ENCODE measurements at places on chromosomes 5 and 9.

DNA sequence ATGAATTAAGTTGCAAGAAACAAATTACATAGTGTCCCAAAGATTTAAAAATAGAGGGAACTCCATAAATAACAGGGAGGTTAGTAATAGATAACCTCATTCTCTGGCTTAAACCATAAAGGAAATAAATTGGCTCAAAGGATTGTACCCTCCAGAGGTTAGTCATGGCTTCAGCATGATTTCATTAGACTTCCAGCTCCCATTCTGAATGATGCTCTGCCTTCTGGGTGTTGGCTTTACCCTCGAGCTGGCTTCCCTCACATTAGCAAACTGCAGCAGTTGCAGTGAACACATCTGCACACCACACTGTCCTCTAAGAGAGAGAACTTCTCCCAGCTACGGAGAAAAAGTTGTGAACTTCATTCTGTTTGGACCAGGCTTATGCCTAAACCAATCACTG is 70.4 kb downstream of the RGS7BP start:
- DNase-seq, result no peak

DNA sequence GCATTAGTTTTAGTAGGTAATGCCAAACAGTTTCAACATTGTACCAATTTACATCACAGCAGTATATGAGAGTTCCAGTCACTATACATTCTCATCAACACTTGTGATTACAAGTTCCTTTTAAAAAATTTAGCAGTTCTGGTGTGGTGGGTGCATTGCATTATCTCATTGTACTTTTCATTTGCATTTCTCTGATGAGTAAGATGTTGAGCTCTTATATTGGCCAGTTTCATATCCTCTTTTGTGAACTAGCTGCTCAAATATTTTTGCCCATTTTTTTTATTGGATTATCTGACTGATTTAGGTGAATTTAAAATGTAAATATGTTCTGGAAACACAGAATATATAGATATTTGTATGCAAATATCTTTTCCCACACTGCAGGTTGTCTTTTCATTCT is 160.9 kb upstream of the NR3C1 start:
- no peak for DNase-seq

DNA sequence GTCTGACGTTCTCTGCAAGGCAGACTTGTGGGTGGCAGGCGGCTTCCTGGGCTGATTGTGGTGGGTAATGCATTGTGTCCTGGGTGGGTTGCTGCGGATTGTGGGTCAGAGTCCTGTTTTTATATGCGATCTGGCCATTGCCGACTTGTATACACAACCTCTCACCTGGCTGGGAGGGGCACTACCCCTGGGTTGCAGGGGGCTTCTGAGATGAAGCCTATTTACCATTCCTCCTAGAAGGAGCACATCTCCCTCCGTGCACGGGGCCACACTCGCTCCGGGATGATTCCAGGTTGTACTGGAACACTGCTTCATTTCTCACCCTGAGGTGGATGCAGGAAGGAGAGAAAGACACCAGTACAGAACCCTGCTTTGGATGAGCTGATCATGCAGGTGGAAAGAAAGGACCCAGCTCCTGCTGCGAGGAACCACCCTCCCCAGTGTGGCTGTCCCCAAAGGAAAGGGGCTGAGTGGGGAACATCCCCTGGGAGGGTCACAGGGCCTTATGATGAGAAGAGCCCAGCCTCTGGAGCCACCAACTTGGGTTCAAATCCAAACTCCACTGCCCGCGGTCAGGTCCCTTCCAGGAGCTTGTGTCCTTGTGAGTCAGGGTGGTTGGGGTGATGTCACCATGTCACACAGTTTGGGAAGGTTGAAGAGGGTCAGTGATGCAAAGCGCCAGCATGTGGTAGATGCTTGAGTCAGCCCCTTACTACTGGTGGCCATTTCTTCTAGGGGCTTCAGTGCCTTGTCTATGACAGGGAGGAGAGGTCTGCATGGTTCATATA is 151.8 kb upstream of the COL5A1 start:
- no peak for DNase-seq

- no peak for DNase-seq
Measured at GRCh38 chr5:152465140-152465539, 60.1 kb upstream of the NMUR2 start.

DNA sequence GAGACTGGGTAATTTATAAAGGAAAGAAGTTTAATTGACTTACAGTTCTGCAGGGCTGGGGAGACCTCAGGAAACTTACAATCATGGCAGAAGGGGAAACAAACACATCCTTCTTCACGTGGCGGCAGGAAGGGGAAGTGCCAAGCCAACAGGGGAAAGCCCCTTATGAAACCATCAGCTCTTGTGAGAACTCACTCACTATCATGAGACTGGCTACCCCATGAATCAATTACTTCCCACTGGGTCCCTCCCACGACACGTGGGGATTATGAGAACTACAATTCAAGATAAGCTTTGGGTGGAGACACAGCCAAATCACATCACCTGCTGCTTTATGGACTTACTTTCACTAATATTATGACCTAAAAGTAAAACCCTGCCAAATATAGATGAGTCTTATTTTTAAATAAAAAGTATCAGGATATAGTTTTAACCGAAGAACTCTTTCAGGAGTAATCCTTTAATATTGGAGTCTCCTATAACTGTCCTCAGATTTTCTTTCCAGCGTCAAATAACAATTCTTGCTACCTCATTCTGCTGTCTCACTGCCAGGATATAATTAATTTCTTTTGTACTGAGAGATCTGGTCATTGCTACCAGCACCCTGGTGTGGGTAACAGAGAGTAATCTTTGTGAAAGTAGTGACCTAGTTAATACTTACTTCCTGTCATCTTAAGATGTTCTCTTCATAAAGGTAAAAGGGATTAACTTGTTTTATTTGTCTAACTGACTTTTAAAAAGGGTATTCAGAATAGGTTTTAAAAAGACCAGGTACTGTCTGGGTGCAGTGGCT is 68.6 kb downstream of the NLN start:
- no peak for DNase-seq

DNA sequence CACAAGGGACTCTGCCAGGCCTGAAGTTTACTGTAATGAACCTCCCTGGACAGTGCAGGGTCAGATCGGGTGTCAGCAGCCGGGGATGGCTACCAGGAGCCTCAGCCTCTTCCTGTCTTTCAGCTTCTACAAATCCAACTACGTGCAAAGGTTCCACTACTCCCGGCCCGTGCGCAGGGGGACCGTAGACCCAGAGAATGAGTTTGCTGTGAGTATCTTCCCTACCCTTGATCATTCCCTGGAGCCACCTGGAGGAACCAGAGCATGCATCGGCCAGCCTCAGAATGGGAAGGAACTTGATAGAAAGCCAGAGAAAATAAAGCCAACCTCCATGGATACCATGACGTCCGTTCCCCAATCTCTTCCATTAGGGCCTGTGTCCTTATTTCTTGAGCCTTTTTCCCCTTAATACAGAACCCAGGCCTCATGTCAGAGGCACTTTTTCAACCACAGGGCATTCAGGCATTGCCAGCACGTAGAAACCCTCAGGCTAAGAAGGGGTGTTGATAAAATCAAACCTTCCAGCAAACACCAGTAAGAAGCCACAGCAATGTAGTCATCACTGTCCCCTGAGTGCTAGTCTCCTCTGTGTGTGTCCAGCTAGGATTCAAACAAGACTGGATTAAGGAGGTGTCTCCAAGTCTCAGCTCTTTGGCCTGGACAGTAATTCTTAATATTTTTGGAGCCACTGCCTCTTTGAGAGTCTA is 49.0 kb upstream of the FOXI1 start:
- DNase-seq, result no peak

DNA sequence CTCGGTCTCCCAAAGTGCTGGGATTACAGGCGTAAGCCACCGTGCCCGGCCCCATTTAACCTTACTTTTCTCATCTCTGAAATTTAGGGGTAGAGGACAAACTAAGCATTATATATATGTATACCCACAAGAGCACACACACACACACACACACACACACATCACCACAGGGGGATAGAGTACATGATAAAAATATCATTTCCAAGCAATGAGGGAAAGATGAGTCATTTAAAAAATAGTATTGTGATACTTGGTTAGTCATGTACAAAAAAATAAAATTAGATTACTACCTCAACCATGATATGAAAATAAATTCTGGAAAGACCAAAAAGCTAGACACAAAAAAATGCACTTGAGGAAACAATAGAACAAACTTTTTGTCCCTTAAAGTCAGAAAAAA is 67.2 kb downstream of the CDH18 start:
- no peak for DNase-seq

DNA sequence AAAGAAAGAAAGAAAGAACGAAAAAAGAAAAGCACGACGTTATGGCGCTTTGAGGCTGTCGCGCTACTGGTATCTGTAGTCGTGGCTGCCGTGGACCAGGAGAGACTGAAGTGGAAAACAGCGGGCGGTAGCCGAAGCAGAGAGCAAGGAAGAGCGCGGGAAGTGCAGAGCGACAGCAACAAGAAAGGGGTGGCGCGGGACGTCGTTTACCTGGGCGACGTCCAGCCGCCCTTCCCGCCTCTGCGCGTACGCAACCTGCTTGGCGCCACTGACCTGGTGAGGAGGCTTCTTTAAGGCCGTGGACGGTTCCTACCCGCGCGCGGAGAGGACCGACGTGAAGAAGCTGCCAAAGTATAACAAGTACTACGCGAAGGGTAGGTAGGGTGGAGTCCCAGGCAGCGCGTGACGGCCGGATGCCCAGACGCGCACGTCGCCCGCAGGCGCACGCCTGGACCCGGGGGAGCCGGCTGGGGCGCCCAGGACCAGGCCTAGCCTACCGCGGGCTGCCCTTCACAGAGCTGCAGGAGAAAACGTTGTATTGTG is 15.4 kb downstream of the CCL28 start:
- DNase-seq, result peak; percentile 31
